GM23248 (cell line): ENCODE measurements at places on chromosomes 11 and 22. TPM values are rescaled to one million over a fixed set of nuclear protein-coding genes. Genes with fewer than 3 reads are reported as not detected.
A peak's percentile ranks its signal among the peaks of the same experiment; 100 is the strongest.

The CABP4 gene
- not detected in 2 replicates for total RNA-seq

The MS4A3 gene
- not detected in 2 replicates for total RNA-seq

The INPP5J gene
- 0.13 TPM in 1 of 2 replicates, not detected in the other for total RNA-seq

The RFPL3 gene
- total RNA-seq, result not detected in 2 replicates

The GPR83 gene
- total RNA-seq, result not detected in 2 replicates

The SOX6 gene
- total RNA-seq, result under 0.01 TPM in 1 of 2 replicates, not detected in the other

GRCh38 chr11:303363-303762 lies 4.0 kb upstream of the IFITM5 start:
- DNase-seq, result no peak

DNA sequence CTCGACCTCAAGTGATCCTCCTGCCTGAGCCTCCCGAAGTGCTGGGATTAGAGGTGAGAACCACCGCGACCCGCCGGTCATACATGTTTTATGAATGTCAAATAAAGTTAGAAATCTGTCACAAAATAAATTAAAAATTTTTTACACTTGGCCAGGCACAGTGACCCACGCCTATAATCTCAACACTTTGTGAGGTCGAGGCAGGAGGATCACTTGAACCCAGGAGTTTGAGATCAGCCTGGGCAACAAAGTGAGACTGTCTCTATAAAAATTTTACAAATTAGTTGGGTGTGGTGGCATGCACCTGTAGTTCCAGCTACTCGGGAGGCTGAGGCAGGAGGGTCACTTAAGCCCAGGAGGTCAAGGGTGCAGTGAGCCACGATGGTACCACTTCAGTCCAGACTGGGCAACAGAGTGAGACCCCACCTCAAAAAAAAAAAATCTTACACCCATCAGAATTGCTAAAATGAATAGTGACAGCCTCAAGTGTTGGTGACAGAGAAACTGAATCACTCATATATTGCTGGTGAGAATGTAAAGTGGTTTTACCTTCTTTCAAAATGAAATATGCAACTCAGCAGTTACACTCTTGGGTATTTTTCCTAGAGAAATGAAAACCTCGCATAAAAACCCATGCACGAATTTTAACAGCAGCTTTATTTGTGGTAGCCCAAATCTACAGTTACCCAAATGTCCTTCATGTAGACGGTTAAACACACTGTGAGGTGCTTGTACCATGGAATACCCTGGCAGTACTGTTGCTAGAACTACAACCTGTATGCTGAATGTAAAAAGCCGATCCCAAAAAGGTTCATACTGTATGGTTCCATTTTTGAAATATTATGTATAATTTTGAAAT lies 55.4 kb downstream of the MED15 start:
- no peak for DNase-seq

DNA sequence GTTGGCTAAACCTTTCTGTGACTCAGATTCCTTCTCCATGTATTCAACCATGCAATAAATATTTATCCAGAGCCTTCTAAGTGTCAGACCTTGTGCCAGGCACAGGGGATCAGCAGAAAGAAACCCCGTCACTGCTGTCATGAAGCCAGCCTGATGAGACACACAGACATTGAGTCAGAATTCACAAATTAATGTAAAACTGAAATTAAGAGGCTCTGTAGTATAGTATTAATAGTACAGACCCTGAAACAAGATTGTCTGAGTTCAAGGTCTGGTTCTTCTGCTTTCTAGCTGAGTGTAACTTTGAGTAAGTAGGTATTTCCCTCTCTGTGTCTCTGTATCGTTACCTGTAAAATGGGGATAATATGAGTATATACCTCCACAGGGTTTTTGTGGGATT lies 46.9 kb downstream of the ME3 start:
- DNase-seq, result peak; percentile 59

GRCh38 chr11:44849922-44850321 lies 100.8 kb downstream of the TP53I11 start:
- DNase-seq, result no peak

GRCh38 chr22:41970601-41971000 lies 1.4 kb downstream of the SEPTIN3 start:
- DNase-seq, result no peak

DNA sequence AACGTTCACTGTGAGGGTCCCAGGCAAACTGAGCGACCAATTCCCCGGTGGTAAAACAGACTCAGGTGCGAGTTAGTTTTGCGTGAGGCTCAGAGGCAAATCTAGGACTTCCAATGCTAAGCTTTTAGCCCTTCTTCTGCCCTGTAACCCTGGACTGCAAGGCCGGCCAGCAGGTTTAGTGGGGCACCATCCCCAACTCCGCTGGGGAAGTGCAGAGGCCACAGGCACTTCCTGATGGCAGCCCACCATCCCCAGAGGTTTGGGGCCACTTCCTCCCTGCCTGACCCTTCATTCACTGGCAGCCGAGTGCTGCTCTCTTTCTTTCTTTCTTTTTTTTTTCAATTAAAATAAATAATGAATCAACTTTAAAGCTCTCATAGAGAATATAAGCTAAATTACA lies 124.6 kb upstream of the B3GAT1 start:
- no peak for DNase-seq

- peak; percentile 38 for DNase-seq
These were observed 240.2 kb downstream of the MN1 start for GRCh38 chr22:27561286-27561904.

DNA sequence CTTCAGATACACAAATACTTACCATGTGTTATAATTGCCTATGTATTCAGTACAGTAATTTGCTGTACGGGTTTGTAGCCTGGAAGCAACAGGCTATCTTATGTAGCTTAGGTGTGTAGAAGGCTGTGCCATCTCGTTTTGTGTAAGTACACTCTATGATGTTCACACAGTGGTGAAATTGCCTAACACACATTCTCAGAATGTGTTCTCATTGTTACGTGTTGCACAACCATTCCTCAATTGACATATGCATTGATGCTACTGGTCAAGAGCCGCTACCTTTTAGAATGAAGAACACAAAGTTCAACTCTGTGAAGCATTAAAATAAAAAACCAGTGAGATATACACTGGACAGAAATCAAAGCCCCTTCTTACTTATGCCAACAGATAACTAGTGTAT lies 26.7 kb downstream of the SVIP start:
- no peak for DNase-seq

GRCh38 chr22:41848468-41848867 lies 15.6 kb downstream of the SREBF2 start:
- DNase-seq, result peak; percentile 44

DNA sequence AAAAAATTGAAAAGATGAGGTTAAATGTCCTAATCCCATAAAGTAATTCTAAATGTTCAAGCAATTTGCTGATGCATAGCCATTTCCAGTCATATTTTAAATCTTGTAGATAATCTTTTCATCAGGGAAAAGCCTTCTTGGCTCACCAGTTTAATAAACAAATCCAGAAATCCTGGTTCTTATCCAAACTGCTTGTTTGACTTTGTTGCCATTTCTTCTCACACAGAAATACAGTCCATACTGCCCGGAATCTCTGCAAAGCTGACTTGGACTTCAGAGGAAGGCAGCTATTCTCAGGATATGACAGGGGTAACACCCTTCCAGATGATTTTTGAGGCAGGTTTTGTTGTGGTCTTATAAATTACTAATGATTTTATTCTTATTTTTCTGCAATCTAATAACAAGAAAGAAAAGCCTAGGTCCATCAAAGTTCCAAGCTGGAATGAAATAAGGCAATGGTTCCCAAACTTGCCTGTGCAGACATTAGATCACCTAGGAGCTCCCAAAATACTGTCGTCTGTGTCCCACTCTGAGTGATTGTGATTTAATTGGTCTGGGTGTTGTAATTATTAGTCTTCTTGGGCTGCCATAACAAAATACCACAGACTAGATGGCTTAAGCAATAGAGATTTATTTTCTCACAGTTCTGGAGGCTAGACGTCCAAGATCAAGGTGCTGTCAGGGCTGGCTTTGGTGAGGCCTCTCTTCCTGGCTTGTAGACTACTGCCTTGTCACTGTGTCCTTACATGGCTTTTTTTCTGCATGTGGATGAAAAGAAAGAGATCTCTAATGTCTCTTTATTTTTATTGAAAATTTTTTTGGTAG lies 55.1 kb upstream of the RCE1 start:
- DNase-seq, result no peak

- peak; percentile 57 for DNase-seq
These were observed 2.9 kb downstream of the CLCF1 start for GRCh38 chr11:67370351-67371076.

- no peak for DNase-seq
These were observed 54.0 kb upstream of the B3GNT6 start for GRCh38 chr11:76980196-76980595.

GRCh38 chr11:57761301-57762234 lies at the start of gene CTNND1:
Gene CTNND1 (plus strand): TSS chr11:57761802. CDS start chr11:57791479, 29,677 bp downstream.
- peak; percentile 98 for DNase-seq

GRCh38 chr11:131350872-131351271 lies 19.5 kb upstream of the NTM start:
- no peak for DNase-seq
